ENCODE measurements at places on chromosomes 7 and 10.

GRCh38 chr10:119409906-119410305 lies 132.6 kb downstream of the RGS10 start:
- DNase-seq: no peak

DNA sequence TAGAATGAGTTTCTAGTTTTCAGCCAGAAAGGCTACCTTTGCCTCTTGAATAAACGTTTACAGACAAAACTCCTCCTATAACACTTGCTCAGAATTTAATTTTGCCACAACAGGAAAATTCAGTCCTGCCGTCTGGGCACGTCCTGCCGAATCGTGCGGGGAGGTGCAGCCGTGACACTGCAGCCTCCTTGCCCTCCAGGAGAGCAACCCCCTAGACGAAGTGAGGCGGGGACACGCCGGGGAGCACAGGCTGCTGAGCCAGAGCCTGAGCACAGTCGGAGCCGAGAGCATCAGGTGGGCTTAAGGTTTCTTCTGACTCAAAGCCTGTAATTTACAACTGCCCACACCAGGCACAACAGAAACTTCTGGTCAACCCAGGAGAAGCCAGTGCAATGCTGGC lies 102.3 kb downstream of the DYNC2I1 start:
- DNase-seq: no peak

- DNase-seq: no peak
These were observed 255.7 kb downstream of the TNS3 start for GRCh38 chr7:47326220-47326619.

GRCh38 chr7:126718419-126718818 lies 534.3 kb downstream of the GRM8 start:
- DNase-seq: no peak

Data from stimulated activated CD8-positive, alpha-beta memory T cell treated with anti-CD3 and anti-CD28 coated beads, Interleukin-2, amount 100 ng/mL, for 48 hours (primary cell).